Astrocyte (in vitro differentiated cells and primary cell): ENCODE measurements at places on chromosomes 1 and 21. TPM values are rescaled to one million over a fixed set of nuclear protein-coding genes. Genes with fewer than 3 reads are reported as not detected.

- H3K36me3 ChIP-seq, result no peaks in the 10 kb centered on the region
- H3K27ac ChIP-seq, result peak overlapping the region; percentile 4
- H3K4me1 ChIP-seq, result peaks cover 32% of the 10 kb centered on the region
- no peak overlapping the region for H3K4me3 ChIP-seq
- H3K27me3 ChIP-seq, result no peaks in the 10 kb centered on the region
Observed at GRCh38 chr1:59027177-59027576, 243.3 kb upstream of the JUN start.

- no peak overlapping the region for H3K4me3 ChIP-seq
- no peaks in the 10 kb centered on the region for H3K4me1 ChIP-seq
- H3K27me3 ChIP-seq, result no peaks in the 10 kb centered on the region
- H3K27ac ChIP-seq, result peak overlapping the region; percentile 84
- peaks cover 2% of the 10 kb centered on the region for H3K36me3 ChIP-seq
Observed at GRCh38 chr1:195604287-195604686, 1004.0 kb downstream of the KCNT2 start.

DNA sequence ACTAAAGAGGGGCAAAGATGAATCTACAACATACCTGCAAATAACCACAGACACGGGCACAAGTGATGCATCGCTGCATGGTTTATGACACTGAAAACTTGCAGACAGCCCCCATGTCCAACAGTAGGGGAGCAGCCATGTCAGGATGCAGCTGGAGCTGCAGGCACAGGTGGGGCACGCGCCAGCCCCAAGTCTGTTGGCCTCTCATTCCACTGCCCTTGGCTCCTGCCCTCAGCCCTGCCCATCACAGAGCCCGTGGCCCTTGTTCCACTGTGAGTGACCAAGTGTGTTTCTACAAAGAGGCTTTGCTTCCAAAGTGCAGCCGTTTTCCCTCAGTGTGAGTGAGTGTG is 3.2 kb upstream of the PADI4 start:
- H3K27me3 ChIP-seq, result no peaks in the 10 kb centered on the region
- H3K4me3 ChIP-seq, result no peak overlapping the region
- DNase-seq, result no peak
- no peaks in the 10 kb centered on the region for H3K4me1 ChIP-seq

DNA sequence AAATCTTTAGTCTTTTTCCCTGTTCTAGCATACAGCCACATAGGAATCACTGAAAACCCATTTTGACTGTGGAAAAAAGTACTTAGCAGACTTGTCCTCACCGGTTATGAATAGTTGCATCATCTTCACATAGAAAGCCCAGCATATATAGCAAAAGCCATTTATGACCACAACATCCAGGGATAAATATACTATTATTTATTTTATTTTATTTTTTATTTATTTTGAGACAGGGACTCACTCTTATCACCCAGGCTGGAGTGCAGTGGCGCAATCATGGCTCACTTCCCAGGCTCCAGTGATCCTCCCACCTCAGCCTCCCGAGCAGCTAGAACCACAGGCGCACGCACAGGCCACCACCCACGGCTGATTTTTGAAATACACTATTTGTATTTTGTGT is 175.3 kb downstream of the GALNT2 start:
- no peaks in the 10 kb centered on the region for H3K27me3 ChIP-seq
- no peak overlapping the region for H3K27ac ChIP-seq
- DNase-seq, result no peak
- H3K4me3 ChIP-seq, result no peak overlapping the region
- H3K36me3 ChIP-seq, result peaks cover 18% of the 10 kb centered on the region
- H3K4me1 ChIP-seq, result peaks cover 10% of the 10 kb centered on the region

DNA sequence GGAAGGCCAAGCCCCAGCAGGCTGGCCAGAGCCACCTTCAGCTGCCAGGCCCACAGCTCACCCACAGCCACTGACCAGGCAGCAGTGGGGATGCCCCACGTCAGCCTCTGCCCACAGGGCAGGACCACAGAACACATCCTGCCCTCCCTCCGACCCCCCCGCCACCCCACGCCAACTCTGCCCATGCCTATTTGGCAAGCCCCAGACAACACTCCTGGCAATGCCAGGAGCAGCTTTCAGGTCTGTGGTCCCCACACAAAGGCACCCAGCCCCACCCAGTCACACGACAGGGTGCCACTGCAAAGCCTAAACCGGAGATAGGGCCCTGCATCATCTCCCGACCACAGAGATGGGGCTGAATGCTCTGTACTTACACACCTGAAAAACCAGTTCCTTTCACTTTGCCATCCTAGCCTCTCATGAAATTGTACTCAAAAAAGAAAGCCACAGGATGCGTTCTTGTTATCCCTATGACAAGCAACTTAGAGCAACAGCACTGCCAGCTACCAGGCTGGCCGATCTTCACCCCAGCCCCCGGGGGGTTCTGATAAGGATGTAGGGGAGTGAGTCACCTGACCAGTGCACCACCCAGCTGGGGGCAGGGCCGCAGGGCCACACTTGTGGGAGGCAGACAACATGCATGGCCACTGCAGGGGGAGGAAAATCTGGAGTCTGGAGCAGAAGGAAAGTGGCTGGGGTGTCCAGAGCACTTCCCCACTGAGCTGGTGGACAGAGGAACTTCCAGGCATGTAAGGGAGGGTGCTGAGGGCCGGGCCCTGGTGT is 36.2 kb downstream of the UBE2G2 start:
- H3K4me1 ChIP-seq, result peaks cover 13% of the 10 kb centered on the region
- H3K27me3 ChIP-seq, result no peaks in the 10 kb centered on the region
- H3K4me3 ChIP-seq, result no peak overlapping the region
- no peak for DNase-seq
- no peak overlapping the region for H3K27ac ChIP-seq

DNA sequence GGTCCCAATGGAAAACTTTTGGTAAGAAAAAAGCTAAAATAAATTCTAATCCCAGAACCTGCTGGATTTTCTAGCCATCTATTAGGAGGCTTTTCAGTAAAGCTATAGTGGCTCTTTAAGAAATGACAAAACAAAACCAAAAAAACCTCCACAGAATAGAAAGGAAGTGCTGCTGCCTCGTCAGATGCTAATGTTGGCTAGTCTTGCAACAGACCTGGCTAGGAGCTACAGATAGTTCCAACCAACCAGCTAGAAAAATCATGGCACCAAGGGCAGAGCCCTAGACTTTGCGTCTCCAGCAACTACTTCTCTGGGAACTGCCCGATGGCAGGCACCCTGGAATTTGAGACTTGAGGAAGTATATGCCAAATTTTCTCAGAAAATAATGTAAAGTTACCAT is 7.6 kb downstream of the CD101 start:
- peaks cover 8% of the 10 kb centered on the region for H3K4me1 ChIP-seq
- no peak overlapping the region for H3K4me3 ChIP-seq

DNA sequence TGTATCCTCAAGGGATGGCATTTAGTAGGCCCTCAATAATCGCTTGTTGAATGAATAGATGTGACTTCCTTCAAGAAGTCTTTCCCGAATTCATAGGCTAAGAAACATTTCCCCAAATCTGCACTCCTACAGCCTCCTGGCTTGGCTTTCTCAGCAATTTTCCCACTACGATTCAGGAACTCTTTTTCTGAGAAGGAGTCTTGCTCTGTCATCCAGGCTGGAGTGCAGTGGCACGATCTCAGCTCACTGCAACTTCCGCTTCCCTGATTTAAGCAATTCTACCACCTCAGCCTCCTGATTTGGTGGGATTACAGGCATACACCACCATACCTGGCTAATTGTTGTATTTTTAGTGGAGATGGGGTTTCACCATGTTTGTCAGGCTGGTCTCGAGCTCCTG is 37.9 kb upstream of the IFFO2 start:
- no peak overlapping the region for H3K27ac ChIP-seq
- H3K27me3 ChIP-seq, result no peaks in the 10 kb centered on the region
- H3K36me3 ChIP-seq, result no peaks in the 10 kb centered on the region

DNA sequence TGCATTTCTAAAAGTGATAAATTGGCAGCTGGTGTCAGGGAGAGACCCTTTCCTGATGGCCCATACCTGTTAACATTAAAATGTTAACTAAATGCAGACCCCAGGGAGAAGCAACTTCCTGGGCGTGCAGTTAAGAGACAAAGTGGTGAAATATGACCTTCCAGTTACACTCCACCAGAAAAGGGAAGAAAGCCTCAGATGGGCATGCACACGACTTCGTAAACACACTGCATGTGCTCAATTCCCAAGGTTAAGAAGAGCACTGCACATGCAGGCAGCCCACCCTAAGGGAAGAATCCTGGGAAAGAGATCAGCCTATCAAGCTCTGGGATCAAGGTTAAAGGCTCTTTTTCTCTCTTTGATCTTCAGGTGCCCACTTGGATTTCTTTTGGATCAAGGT is 9.7 kb upstream of the GBP6 start:
- no peaks in the 10 kb centered on the region for H3K4me1 ChIP-seq
- no peak overlapping the region for H3K27ac ChIP-seq
- DNase-seq, result no peak
- H3K36me3 ChIP-seq, result no peaks in the 10 kb centered on the region

GRCh38 chr1:165162671-165163241 is 193.8 kb downstream of the LMX1A start:
- H3K36me3 ChIP-seq, result no peaks in the 10 kb centered on the region
- DNase-seq, result no peak
- H3K27me3 ChIP-seq, result no peaks in the 10 kb centered on the region
- H3K4me3 ChIP-seq, result no peak overlapping the region
- no peaks in the 10 kb centered on the region for H3K4me1 ChIP-seq

DNA sequence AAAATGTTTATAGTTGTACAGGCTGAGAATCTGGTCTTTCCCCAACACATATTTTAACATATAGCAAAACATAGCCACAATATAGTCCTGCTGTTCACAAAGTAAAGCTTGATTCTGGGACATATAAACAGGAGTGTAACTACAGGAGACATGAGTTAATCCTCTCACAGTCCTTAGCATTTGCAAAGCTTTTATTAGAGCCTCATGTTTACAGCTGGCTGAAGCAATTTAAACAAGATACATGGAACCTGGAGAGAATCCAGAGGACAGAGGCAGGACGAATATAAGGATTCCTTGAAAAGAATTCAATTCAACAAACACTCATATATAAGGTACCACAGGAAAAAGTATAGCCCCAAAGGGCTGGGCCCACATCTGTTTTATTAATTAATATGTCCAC is 163.4 kb downstream of the ADGRL4 start:
- no peaks in the 10 kb centered on the region for H3K27me3 ChIP-seq
- peaks cover 22% of the 10 kb centered on the region for H3K4me1 ChIP-seq
- H3K27ac ChIP-seq, result no peak overlapping the region

GRCh38 chr1:239212811-239213220 is 173.6 kb upstream of the CHRM3 start:
- no peaks in the 10 kb centered on the region for H3K27me3 ChIP-seq
- no peaks in the 10 kb centered on the region for H3K4me1 ChIP-seq
- no peaks in the 10 kb centered on the region for H3K36me3 ChIP-seq
- no peak overlapping the region for H3K27ac ChIP-seq
- DNase-seq, result peak; percentile 56

GRCh38 chr1:191558379-191558778 is 599.9 kb upstream of the RGS18 start:
- no peaks in the 10 kb centered on the region for H3K27me3 ChIP-seq
- H3K4me1 ChIP-seq, result no peaks in the 10 kb centered on the region
- no peak overlapping the region for H3K4me3 ChIP-seq
- H3K27ac ChIP-seq, result no peak overlapping the region
- DNase-seq, result no peak

- no peaks in the 10 kb centered on the region for H3K27me3 ChIP-seq
- peaks cover 24% of the 10 kb centered on the region for H3K4me1 ChIP-seq
- no peak overlapping the region for H3K27ac ChIP-seq
- no peak overlapping the region for H3K4me3 ChIP-seq
Observed at GRCh38 chr1:94980582-94981574, 54.0 kb upstream of the CNN3 start.

DNA sequence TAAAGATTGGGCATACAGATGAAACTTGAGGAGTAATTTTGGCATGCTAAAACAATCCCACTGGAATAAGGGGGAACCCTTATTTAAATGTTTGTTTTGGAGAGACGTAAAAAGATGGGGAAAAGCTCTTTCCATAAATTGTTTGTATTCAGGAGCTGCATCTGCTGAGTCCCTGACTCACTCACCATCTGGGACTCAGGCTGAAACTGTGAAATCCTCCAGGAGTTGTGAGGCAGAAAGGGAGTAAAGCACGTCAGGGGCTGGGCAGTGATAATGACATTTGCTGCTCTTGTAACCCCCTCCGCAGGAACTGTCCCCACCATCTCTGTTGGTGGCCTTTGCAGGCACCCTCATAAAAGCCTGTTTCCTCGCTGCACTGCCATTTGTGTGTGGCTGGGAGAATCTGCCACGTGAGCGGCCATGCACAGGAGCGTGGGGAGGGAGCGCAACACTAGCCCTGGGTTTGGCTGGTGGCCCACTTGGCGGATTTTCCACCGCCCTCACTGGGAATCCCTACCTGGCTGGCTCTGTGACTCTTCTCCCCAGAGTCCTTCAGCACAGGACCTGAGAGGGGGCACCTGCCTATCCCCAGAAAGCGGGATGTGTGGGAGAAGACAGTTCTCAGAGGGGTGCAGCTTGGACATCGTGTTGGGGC is 45.3 kb downstream of the ZSCAN20 start:
- H3K27me3 ChIP-seq, result no peaks in the 10 kb centered on the region
- no peak for DNase-seq
- no peaks in the 10 kb centered on the region for H3K4me1 ChIP-seq
- no peak overlapping the region for H3K27ac ChIP-seq
- no peak overlapping the region for H3K4me3 ChIP-seq

GRCh38 chr1:201251411-201251810 is 31.9 kb upstream of the PKP1 start:
- no peak for DNase-seq
- H3K4me3 ChIP-seq, result no peak overlapping the region

GRCh38 chr21:42835211-42835610 is 44.1 kb downstream of the WDR4 start:
- H3K27me3 ChIP-seq, result no peaks in the 10 kb centered on the region
- H3K4me1 ChIP-seq, result no peaks in the 10 kb centered on the region
- H3K36me3 ChIP-seq, result peaks cover 3% of the 10 kb centered on the region
- no peak overlapping the region for H3K27ac ChIP-seq

Gene C1orf87
- not detected in 2 replicates for total RNA-seq

Gene TNFRSF4
- total RNA-seq, result 0.34 and 0.41 TPM in 2 replicates

Gene CELA3A
- total RNA-seq, result not detected in 2 replicates

Gene HLX
- 1.4 and 2.1 TPM in 2 replicates for total RNA-seq

Gene LYPLAL1
- 25.6 and 26.1 TPM in 2 replicates for total RNA-seq

Gene RUNX3
- 2.1 and 2.5 TPM in 2 replicates for total RNA-seq

Gene SLC5A9
- total RNA-seq, result not detected in 2 replicates

Gene TCHHL1
- not detected in 2 replicates for total RNA-seq

Gene FNDC5
- 0.39 and 0.96 TPM in 2 replicates for total RNA-seq

Gene CYP4Z1
- not detected in 2 replicates for total RNA-seq

Gene CD164L2
- not detected in 2 replicates for total RNA-seq

Gene TMEM51
- 6.9 TPM in 2 replicates for total RNA-seq

Gene RASSF5
- total RNA-seq, result 0.43 and 0.53 TPM in 2 replicates
